H9 (cell line): ENCODE measurements at places on chromosomes 16 and 17.

- DNase-seq: no peak
Observed at GRCh38 chr16:61391896-61392295, 644.3 kb downstream of the CDH8 start.

DNA sequence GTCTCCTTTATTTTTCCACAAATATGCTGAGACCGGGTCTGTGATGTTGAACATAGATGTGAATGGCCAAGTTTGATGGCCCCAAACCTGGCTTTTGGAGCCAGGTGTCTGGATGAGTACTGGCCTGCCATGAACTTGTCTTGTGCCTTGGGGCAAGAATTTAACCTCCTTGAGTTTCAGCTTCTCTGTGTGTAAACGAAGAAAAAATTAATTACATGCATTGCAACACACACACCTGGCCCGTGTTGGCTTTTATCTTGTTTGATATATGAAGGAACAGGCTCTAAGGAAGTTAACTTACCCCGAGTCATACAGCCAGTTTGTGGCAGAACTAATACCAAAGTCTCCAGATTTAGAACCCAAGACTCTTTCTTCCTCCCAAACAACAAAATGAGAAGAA is 13.1 kb downstream of the FBXO39 start:
- no peak for DNase-seq

DNA sequence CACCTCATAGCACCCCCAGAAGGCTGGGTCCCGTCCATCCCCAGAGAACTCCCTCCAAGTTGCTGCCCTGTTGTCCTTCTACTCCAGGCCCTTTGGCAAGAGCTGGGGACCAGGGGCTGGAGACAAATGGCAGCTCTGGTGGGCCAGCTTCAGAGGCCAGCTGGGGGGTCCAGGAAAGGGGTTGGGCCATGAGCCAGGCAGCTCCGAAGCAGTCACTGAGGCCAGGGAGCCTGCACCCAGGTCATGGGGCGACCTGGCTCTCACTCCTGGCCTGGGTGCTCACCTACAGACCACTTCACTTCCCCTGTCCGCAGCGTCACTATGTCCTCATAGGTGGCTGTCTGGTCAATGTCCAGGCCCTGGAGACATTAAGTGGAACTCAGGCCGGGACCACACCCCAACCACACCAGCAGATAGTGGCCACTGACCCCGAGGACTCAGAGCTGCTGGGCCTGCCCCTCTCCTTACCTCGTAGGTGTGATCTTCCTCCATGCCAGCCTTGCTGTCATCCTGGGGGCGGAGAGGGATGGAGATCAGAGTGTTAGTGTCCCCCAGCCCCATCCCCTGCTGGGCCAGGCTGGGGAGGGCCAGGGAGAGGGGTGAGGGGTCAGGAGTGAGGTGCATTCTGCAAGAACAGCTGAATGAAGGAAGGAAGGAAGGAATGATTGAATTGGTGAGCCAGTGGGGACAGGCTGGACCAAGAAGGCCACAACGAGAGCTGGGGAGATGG is 3.0 kb downstream of the CD79B start:
- no peak for DNase-seq

DNA sequence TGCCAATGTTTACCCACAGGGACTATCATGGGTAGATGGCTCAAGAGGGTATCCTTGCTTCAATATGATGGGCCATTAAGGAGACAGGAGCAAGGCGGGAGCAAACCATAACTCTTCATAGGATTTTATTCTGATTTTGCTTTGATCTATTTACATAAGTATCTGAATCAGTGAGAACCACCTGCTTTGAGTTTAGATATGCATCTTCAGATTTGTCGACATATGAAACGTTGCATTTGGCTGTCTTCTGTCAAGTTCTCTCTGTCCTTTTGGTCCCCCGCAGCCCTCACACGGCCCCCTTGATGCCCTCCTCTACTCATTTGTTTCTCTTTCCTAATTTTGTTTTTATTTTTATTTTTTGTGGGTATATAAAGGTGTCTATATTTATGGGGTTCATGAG is 16.2 kb downstream of the WWOX start:
- DNase-seq: no peak

DNA sequence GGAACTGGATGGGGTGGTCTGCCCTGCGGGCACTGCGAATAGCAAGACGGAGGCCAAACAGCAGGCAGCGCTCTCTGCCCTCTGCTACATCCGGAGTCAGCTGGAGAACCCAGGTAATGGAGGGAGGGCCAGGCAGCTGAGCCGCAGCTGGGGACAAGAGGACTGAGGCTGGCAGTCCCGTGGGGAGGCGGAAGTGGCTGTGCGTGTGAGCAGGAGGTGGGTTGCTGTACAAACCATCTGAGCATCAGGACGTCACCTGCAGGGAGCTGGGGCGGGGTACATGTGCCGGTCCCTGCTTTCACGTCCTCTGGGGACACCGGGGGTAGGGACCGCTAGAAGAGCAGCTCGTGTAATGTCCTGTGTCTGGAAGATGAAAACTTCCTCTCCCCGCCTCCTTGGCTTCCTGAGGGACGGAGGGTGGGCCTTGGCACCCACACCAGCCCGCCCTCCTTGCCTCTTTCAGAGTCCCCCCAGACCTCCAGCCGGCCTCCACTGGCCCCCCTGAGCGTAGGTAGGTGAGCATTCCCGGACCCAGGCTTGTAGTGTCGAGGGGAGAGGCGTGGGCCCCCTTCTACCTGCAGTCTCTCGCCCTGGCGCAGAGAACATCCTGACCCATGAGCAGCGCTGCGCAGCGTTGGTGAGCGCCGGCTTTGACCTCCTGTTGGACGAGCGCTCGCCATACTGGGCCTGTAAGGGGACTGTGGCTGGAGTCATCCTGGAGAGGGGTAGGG is 3.7 kb downstream of the ADAD2 start:
- no peak for DNase-seq

DNA sequence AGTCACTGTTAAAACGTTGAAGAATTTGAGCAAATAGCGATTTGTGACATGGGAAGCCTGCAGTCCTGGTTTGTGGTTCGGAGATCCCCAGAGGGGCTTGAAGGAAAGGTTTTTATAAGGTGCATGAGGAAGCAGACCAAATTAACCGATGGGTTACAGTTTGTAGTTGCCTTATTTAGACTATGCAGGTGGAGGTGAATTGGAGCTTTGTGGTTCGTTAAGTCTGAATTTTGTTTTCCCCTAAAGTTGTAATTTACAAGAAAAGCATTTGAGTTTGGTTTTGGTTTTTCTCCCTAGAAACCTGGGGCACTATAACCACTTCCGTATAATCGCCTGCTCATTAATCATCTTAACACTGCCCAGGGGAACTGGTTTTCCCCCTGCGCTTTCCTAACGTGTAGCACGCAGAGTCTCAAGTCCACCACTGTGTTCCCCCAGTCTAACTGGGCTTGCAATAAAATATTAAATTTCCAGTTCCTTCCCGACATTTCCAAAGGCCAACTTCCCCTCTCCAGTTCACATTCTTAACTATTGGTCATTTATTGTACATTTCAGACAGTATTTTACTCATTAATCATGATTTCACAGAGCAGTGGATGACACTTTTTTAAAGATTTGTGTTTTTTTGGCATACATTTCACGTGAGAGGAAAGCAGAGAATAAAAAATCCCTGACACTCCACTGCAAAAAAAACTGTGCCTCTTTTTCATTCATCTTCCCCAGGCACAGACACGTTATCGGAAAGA is 932 bp downstream of the ZNF267 start:
- no peak for DNase-seq

DNA sequence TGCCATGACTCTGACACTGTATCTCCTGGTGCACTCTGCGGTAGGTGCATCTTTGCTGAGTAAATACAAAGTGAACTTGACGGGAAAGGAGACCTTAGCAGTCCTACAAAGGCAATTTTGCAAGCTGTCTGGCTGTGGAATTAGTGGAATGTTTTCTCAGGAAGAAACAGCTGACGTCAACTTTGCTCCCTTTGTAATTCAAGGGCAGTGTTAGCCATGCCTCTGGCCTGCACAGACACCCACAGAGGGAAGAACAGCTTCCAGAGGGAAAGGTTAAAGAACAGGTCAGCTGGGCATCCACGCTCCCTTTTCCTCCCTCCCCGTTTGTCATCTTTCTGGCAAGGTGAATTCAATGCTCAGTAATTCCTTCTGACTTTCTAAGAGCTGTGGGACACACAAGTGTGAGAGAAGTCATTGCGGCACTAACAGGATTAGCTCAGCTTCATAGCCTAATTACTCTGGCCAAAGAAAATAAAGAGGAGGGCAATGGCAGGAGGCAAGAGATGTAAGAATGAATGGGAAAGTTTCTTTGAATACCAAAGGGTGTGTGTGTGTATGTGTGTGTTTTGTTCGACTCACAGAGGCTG is 476.9 kb upstream of the GOT2 start:
- DNase-seq: peak; percentile 68

DNA sequence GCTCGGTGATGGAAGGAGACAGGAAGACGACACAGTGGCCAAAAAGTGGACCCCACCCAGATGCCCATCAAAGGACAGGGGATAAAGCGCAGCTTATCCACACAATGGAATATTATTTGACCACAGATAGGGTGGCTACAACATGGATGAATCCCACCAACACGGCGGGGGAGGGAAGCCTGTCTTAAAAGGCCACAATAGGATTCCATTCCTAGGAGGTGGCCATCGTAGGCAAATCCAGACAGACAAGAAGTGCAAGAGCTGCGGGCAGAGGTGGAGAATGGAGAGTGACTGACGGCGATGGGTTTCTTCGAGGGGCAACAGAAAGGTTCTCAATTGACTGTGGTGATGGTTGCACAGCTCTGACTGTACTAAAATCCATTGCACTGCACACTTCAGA is 16.0 kb downstream of the SLC38A8 start:
- DNase-seq: no peak

GRCh38 chr16:89383095-89384003 is 107.0 kb downstream of the ANKRD11 start:
- peak; percentile 70 for DNase-seq

DNA sequence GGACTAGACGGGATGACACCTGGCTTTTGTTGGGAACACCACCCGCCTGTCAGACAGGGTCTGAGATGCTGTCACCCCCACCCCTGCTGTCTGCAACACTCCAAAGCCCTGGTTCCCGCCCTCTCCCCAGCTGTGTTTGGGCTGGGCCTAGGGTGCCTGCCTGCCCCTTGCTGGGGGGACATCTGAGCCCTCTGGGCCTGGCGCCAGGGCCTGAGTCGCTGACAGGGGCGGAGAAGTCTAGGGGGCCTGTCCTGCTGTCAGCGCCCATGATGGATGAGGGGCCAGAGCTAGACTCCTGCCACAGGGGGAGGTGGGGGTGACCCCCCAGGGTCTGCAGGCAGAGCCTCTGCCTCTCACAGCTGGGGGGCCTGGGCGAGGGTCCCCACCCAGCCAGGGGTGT is 7.6 kb upstream of the PKMYT1 start:
- DNase-seq: no peak

GRCh38 chr17:63997341-63998048 is 656 bp upstream of the PRR29 start:
- peak; percentile 54 for DNase-seq

DNA sequence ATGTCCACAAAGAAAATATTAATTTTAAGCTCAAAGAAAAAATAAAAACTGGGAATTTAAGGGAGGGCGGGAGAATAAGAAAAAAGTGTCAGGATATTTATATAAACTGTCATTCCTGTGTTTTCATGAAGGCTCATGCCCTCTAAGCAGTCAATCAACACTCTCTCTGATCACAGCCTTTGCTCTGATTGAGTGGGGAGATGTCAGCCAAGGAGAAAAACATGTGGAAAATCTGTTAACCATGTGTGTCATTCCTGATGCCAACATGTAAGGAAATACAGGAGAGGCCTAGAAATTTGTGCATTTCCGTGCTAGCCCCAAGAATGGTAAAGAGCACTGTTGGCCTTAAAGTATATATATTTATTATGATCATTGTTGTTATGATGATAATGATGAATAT is 137.9 kb upstream of the IRX5 start:
- DNase-seq: no peak

DNA sequence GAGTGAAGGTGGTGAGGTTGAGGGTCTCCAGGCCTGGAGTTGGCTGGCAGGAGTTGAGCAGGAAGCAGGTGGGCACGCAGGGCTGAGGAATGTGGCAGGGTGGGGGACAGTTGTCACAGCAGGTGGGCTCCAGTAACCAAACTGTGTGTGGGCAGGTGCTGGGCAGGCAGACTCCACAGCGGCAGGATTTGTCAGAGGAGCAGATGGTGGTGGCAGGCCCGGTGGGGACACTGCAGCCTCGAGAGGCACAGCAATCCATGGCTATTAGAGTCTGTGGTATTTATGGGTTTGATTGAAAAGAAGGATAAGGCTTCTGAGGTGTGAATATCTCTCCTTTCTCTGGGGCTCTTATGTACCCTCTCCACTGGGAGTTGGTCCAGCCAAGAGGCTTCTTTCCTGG is at the start of gene KRTAP3-3:
KRTAP3-3 (minus strand) TSS at position 326 of the 400 bp plus-strand sequence; CDS start at position 259, 67 bp downstream.
- DNase-seq: no peak

DNA sequence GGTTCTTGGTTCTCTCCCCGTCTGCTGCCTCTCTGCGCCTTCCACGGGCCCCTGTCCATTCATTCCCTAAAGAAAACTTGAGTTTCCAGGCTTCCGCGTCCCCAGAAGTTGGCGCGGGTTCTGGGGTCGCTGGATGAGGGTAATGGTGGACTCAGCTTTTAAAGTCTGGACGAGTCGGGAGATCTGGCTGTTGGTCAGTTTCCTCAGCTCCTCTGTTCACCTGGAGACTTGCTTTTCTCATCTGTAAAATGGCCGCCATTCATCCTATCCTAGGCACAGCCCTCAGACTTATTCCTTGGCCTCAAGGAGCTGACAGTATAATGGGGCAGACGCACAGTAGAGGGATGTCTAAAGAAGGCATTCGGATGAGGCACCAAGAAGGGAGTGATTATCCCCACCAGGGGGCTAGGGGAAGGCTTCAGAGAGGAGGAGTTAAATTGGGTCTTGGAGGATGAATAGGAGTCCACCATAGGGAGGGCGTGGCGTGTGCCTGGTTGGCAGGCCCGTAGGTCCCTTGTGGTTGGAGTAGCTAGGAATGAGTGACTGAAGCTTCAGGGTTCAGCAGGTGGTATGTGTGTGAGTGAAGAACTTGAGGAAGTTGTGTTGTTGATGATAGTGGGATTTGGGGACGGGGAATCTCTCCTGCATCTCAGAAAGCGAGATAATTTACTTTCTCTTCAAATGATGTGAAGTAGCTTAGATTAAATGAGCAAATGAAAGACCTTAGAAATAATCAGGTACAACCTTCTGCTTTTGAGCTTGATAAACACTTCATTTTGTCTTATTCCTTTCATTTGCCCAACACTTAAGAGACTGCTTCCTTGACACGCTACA is 652 bp downstream of the VPS35L start:
- DNase-seq: peak; percentile 95

GRCh38 chr16:85917959-85918358 is 19.0 kb downstream of the IRF8 start:
- DNase-seq: no peak

DNA sequence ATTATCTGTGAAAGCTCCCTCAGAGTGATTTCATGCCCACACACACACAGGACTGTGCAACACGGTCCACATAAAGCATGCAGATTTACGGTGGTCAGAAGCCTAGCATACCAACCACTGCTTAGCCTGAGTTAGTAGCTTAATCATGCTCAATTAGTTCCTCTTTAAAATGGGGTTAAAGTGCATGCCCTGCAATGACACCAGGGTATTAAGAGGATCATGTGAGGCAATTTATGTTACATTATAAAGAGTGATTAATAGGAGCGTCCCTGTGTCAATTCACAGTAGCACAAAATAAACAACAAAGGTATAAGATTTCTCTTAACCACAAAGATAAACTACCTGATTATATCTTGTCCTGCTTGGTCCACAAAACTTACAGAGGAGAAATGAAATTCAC is 39.8 kb downstream of the C17orf67 start:
- DNase-seq: no peak
